ENCODE measurements at places on chromosomes 12 and 14.

GRCh38 chr12:24791622-24792021, 157.3 kb downstream of the BCAT1 start:
- no peak for DNase-seq

GRCh38 chr12:40107803-40108620, 2.1 kb upstream of the SLC2A13 start:
- no peak for DNase-seq

- no peak for DNase-seq
Observed at GRCh38 chr12:34379142-34379541, 356.8 kb downstream of the ALG10 start.

DNA sequence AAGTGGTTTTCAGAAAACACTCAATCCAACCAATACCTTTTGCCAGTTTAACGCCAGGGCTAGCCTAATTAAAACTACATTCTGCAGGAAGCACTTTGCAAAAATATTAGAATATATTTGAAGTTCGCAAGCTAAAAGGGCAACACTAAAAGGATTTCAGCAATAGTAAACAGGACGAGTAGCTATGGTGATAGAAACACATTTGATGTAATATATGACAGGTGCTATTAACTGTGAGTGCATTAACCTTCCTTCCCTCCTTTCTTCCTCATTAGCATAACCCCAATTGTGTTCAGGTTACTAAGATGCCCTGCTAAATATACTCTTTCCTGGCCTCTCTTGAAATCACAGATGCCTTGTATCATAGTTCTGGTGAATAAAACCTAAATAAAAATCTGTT, 85.6 kb upstream of the TMCC3 start:
- no peak for DNase-seq

- no peak for DNase-seq
Observed at GRCh38 chr14:55328317-55328716, 57.1 kb downstream of the FBXO34 start.

DNA sequence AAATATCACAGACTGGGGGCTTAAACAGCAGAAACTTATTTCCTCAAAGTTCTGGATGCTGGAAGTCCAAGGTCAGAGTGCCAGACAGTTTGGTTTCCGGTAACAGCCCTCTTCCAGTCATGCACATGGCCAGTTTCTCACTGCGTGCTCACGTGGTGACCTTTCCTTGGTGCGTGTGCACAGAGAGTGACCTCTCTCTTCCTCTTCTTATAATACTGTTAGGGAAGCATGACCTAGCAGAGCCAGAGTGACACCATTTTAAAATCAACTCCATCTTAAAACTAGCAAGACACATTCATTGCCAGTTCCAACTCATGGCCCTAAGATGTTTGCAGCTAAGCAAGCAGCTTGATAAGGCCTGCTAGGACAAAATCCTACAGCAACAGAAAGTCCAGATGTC, 221.5 kb upstream of the DAAM1 start:
- no peak for DNase-seq

DNA sequence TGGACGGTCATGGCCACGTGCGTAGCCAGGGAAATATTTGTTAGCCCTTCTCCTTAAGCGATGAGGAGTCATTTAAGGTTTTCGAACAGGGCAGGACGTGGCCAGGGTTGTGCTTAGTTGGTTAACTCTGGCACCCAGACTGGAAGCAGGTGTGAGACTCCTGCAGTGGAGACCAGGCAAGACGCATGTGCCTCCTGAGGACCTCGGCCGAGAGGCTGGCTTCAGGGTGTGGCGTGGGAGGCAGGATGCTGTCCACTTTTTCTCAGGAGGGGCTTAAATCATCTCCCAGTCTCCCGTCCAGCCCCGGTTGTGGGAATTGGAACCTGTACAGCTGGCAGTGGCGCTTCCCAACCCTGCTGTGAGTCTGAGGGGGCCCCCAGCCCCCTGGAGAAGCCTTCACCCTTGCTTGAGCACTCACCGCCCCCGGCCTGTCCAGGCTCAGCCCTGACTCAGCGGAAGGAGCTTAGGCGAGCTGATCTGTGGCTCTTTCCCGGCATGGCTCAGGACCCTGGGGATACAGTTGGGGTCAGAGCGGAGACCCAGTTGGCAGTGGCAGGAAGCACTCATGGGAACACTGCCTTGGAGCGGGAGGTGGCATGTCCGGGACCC, 46.3 kb upstream of the TSPAN9 start:
- DNase-seq = no peak

- no peak for DNase-seq
Observed at GRCh38 chr12:131990066-131990979, 40.6 kb downstream of the EP400 start.

GRCh38 chr14:95948558-95948981, 71.9 kb downstream of the TUNAR start:
- DNase-seq = no peak

- DNase-seq = no peak
Observed at GRCh38 chr14:77372304-77372841, 4.5 kb downstream of the TMED8 start.
